ENCODE measurements at places on chromosomes 16 and 17.
A peak's percentile ranks its signal among the peaks of the same experiment; 100 is the strongest.

DNA sequence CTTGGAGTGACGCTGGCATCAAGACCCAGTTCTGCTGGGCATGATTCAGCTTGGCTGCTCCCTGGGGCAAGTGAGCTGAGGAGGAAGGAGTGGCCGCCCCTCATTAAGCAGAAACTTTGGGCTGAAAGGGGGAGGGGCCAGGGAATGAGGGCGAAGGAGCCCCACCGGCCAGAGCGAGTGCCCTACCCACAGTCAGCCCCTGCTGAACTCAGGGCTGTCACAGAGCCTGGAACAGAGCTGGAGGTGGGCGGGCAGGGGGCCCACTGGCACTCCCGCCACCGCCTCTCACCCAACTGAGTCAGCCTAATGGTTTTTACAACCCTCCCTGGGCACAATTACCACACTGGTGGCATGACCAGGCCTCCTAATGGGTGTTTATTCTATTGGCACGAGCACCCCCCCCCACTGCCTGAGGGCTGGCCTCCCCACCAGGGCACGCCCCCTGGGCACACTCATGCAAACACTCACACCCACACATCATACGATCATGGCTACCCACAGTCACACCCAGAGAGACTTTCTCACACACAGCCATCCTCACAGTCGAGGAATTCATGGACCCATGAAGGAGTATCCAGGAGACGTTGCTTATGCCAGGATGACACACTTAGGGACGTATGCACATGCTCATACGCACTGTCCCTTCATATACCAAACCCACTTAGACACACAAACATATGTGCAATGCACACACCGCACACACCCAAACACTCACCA, 19.2 kb downstream of the UNC119 start:
- DNase-seq = no peak

GRCh38 chr17:40791111-40791510, 8.6 kb downstream of the KRT28 start:
- DNase-seq = no peak

DNA sequence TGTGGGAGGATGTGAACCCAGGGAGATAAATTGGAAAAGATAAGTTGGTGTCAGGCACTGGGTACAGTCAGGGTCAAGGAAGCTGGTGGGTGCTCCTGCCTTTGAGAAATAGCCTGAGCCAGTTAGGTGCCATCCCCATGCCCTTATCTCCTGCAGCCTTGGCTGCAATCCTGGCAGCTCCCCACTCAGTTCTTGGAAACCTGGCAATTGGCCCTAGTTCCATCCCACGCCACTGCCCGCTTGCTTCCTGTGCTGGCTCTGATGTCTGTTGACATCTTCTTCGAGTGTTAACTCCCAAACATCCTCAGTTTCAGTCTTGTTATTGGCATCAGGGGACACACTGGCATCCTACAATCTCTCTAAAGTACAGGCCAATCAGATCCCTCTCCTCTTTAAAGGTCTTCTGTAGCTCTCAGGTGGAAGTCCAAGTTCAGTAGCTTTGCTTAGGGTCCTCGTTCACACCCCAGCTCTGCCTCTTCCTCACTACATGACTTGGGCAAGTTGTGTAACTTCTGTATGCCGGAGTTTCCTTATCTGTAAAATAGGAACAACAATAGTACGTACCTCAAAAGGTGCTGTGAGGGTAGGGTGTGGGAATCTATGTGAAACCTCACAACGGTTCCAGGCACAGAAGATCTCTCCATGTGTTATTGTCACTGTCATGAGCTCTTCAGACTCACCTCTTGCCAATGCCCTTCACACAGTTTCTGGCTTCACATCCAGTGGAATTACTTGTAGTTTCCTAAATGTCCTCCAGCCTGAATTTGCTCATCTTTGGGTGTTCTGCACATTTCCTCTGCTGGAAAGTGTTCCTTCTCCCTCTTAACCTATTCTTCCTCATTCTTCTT, 13.5 kb upstream of the PRKAR1A start:
- peak; percentile 68 for DNase-seq

DNA sequence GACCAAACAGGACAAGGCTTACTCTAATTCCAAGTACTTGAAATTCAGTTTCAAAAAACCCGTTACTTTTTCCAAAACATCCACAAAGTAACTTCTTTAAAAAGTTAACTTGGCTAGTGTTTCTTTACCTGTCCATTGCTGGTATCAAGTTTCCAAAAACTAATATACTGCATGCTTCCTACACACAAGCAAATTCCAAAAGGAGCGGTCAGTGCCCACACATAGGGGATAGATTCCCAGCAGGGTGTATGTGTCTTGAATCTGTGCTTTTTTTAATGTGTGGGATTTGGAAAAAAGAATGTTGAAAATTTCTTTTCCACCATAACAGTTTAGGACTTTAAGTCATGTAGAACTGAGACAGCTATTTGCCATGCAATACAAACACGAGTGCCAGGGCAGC, 367.8 kb upstream of the SOX9 start:
- DNase-seq = no peak

- DNase-seq = peak; percentile 83
Observed at GRCh38 chr16:81632392-81633146, 146.5 kb upstream of the PLCG2 start.

DNA sequence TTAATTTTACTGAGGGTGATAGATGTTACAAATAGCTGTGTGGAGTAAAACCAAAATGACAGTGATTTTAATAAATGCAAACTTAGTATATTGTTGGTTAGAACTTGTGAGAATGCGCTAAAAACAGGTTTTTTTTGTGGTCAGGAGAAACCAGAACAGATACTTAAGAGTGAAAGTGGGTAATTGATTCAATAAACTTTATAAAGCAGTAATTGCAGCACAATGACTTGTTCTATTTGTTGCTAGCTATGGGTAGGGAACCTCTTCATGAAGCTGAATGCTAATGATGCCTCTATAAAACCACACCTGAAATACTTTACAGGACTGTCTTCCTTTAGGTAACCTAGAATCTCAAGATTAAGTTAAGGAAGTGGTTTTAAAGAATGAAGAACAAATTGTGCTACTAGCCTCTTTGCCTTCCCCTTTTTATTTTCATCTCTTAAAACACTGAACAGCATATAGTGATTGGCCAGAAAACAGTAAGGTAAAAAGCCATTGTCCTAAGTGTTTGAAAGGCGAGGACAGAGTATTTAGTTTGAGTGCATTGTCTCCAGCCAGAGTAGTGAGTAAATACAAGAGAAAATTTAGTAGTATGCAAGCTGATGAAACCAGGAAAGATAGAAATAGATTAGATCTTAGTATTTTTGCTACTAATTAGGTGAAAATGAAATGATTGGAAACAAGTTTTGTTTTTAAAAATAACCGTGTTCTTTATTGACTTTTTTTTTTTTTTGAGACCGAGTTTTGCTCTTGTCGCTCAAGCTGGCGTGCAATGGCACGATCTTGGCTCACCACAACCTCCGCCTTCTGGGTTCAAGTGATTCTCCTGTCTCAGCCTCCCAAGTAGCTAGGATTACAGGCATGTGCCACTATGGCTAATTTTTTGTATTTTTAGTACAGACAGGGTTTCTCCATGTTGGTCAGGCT, 6.0 kb downstream of the GGNBP2 start:
- DNase-seq = peak; percentile 38

DNA sequence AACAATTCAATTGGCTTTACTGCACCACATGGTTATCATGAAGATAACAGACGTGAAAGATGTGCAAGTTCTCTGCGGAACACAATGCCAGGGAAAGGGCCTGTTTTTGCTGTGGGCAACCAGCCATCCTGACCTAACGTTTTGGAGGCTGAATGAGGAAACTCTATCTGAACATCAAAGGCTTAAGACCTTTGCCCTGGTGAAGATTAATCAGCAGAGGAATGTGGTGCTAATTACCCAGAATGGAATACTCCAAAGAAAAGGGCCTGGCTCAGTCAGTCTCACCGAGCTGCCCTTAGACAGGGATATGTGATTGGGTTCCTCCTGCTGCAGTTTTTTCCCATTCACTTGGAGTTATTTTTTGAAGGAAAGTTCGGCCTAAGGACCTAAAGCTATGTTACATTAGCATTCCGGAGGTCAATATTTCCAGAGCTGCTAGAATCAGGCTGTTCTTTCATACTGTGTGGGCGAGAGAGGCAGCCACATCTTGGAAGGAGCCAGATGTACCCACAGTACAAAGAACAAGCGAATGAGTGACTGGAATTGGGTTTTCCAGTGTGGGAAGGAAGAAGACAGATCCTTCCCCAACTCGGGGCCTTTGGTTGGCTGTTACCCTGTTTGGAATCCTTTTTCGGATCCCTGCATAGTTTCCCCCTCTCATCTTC, 15.5 kb downstream of the ASIC2 start:
- no peak for DNase-seq

GRCh38 chr17:7945651-7946050, 13.6 kb downstream of the CNTROB start:
- DNase-seq = no peak

DNA sequence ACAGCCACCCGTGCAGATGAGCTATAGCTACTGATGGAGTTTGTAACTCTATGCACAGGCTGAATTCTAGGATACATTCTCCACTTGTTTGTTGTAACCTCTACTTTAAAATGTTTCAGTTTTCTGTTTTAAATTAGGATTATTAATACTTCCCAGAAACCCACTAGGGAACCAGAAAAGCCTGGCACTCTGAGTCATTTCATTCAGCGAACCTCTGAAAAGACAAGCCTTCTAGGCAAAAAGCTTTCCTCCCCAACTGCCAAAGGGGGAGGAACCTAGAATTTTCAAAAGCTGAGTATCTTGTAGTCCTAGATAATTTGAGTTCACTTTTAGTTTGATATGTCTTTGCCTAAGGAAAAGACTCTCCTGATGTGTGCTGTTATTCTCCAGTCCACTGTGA, 43.2 kb downstream of the GOSR1 start:
- no peak for DNase-seq

DNA sequence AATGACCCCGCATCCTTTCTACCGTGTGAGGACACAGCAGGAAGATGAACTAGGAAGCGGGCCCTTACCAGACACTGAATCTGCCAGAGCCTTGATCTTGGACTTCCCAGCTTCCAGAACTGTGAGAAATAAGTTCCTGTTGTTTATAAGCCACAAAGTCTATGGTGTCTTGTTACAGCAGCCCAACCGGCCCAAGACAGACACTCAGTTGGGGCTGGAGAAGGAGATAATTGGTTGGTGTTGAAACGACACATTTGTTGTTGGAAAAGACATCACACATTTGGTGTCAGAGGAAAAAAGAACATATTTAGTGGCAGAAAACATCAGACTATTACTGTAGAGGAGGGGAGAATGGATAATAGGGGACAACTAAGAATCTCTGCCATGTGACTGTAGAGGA, 122.3 kb upstream of the SEC14L1 start:
- DNase-seq = no peak

GRCh38 chr17:45759761-45760160, 24.4 kb upstream of the CRHR1 start:
- no peak for DNase-seq

GRCh38 chr16:276426-277077, 808 bp upstream of the RGS11 start:
- DNase-seq = no peak

- DNase-seq = peak; percentile 73
Observed at GRCh38 chr17:17408236-17408794, 68.5 kb upstream of the MED9 start.

GRCh38 chr16:84193480-84193879, 2.5 kb downstream of the ADAD2 start:
- no peak for DNase-seq

- no peak for DNase-seq
Observed at GRCh38 chr17:40932608-40933007, 4.8 kb downstream of the KRT23 start.

GRCh38 chr17:21542991-21543390, 149.3 kb upstream of the KCNJ18 start:
- DNase-seq = peak; percentile 5

DNA sequence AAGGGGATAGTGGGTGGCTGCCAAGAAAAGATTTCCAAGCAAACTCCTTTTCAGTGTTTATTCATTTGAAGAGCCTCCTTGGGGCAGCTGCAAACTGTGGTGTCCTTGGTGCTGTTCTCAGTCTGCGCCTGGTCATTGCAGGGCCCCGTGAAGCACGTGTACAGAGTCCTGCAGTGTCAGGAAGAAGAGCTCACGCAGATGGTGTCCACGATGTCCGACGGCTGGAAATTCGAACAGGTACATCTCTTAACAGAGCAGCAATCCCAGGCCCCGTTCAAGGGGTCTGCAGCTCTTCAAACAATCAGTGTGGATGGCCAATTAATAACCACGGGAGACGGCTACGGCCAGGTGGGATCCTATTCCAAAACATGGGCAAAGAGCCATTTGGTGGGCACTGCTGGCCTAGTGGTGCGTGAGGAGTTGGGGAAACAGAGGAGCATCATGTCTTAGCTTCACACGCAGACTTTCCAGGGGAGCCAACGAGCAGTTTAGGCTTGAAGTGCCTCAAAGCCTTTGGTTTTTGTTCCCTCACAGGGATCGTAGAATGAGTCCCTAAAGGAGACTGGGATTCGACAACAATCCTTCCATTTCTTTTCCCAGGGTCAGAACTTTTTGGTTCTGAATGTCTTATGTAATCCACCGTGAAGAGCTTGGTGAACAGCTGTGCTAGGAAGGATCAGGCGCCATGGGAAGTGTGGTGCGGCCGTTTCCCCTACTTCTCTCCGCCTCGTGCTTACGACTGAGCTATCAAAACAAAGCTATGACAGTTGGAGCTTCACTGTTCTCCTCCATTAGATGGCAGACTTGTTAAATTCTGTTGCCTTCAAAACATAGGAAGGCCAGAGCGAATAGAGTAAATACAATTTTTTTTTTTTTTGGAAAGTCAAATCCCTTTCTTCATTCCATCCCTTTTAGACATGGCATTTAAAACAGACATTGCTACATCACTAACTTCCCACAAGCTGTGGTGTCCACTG, 12.6 kb downstream of the KCTD2 start:
- peak; percentile 75 for DNase-seq

GRCh38 chr16:50265260-50265659, 1.1 kb upstream of the ADCY7 start:
- peak; percentile 86 for DNase-seq

DNA sequence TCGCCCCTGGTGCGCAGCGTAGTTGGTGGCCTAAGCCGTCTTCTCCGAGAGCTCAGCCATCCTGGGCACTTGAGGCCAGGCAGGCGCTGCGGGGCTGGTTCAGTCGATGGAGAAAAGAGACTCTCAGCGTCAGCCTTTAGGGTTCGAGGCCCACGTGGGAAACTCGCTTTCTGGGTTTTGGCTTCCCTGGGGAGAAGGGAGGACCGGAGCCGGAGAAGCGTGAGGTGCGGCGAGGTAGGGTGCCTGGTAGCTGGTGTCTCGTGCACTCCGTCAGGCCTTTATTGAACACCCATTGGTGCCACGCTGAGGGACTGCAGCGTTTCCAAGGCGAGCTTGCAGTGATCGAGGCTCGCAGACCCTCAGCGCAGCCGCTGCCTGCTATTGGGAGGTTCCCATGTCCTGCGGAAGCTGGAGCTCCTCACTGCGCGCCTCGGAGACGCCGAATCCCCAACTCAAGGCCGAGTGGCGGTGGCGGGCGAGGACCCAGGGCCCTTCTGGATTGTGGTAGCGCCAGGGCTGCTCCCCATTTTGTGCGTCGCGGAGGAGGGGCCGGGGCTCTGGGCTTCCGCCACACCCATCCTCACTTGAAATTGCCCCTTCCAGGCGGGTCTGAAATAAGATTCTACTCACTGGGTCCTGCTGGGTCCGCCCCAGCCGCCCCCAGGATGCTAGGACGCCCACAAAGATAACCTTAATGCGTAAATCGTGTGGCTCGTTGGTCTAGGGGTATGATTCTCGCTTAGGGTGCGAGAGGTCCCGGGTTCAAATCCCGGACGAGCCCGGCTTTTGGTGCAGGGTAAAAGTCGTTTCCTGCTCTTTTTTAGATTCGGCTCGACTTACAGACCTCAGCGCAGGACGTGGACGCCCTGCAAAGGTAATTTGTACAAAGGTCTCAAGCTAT, 1.2 kb downstream of the OR1F1 start:
- peak; percentile 78 for DNase-seq
